ENCODE measurements at places on chromosomes 11 and 22.

DNA sequence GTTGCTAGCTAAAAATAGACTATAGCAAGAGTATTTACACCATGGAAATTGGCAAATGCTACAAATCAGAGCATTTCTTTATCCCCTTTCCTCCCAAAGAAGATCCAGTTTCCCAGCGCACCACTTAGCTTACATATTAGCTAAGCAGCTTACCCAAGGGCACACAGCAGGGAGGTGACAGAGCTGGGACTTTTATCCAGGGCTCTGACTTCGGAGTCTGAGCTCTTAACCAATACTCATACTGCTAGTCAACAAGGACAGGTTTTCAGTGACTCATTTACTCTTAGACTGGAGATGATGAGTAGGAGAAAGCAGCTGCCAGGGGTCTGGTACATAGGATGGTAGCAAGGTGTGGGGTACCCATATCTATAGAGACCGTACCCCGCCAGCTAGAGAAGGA is 38.4 kb downstream of the NAV2 start:
- DNase-seq: no peak

DNA sequence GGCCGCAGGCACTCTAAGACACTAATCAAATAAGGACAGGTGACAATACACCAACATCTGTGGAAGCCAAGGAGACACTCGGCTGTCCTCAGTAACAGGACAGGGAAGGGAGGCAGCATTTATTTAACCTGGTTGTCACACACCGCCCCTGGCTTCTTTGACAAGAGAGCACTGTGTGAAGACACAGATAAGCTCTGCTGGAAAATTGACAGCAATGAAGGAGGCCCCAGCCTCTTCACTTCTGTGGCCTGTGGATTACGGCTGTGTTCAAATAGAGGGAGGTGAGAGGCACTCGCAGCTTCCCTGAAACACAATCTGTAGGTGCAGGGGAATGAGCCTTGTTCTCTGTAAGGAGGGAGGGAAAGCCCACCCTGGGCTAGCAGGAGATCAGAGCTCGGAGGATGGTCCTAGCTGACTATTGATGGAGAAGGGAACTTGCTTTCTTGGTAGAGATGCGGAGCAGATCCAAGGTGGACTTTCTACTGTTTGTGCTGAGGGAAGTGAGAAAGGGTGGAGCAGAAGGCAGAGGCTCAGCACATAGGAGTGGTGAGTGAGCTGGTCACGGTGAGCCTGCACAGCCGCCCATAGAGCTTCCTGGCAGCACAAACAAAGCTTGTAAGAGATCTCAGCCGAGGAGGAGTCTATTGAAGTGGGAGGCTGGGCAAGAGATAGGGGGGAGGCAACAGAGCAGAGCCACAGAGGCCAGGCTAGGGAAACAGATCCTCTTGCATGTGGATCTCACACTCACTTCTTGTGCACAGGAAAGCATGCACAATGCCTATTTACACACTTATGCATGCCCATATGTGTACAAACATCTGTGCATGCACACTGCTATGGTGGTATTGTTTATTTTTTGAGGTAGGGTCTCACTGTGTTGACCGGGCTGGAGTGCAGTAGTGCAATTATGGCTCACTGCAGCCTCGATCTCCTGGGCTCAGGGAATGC is 114.6 kb upstream of the THY1 start:
- no peak for DNase-seq

DNA sequence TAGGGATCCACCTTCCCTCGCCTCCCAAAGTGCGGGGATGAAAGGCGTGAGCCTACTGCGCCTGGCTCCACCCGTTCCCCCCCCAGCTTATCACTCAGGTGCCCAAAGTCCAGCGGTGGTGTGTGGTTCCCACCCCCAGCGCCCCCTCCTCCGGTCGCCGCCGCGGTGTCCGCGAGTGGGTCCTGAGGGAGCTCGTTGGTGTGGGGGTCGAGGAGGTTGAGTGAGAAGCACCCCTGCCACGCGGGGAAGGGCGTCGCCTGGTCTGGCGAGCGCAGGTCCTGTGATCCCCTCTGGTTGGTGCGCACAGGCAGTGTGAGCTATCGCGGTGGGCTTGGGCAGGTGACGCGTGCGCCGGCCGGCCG is 3900.6 kb upstream of the OR11H1 start:
- DNase-seq: no peak

- peak; percentile 86 for DNase-seq
These were observed 814 bp downstream of the NPAS4 start for GRCh38 chr11:66421492-66422205.

All from left renal cortex interstitium (tissue), 4 donors.